ENCODE measurements at places on chromosomes 6 and 20.

- no peak for DNase-seq
Observed at GRCh38 chr6:43376551-43376981, 7.1 kb upstream of the ZNF318 start.

GRCh38 chr20:40632346-40632976 is 56.6 kb downstream of the MAFB start:
- DNase-seq, result no peak

GRCh38 chr6:49121970-49122369 is 341.1 kb downstream of the MMUT start:
- DNase-seq, result no peak

DNA sequence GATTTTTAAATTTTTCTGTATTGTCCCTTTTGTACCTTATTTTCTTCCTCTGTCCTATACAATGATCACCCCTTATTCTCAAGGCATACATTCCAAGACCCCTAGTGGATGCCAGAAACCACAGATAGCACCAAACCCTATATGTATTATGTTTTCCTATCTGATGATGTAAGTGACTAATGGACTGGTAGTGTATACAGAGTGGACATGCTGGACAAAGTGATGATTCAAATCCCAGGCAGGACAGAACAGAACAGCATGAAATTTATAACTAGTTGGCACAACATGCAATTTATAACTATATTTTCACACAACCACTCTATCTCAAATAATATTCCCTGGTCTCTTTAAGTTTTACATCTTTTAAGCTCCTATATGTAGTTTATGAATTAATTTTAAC is 205.6 kb upstream of the FLRT3 start:
- no peak for DNase-seq

DNA sequence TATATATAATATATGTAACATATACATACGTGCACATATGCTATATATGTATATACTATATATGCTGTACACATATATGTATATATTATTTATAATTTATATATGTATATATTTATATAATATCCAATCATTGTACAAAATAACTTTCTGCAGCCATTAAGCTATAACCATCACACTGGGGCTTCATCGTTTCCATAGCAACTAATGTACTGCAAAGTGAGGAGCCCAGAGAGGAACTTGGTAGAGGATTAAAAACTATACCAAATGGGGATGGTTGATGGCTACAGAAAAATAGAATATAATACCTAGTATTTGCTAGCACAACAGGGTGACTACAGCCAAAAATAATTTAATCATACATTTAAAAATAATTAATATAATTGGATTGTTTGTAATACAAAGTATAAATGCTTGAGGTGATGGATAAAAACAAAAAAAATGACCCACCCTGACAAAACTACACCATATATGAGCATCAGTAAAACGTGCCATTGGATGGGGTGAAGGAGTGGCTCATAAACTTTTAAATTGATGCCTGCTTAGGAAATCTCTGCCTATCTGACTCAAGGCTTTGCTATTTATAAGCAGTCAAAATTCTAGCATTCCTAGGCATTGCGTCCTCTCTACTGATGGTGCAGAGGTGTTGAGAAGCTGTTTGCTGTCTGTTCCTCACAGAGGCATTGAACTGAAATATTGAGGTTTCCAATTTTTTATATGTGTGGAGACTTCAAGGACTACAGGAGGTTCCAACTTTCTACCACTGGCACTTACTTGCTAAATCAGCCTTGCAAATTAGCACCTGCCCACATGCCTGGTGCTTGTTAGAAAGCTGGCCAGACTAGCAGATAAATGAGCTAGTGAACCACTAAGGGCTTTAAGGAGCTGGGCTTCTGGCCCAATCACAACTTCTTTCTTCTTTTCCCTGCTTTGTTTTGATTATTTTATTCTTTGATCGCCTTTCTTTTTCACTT is 190.1 kb downstream of the SCP2D1 start:
- DNase-seq, result no peak

GRCh38 chr20:21505161-21505809 is 8.6 kb downstream of the NKX2-2 start:
- no peak for DNase-seq

- no peak for DNase-seq
Observed at GRCh38 chr6:150452428-150453243, 83.8 kb downstream of the IYD start.

DNA sequence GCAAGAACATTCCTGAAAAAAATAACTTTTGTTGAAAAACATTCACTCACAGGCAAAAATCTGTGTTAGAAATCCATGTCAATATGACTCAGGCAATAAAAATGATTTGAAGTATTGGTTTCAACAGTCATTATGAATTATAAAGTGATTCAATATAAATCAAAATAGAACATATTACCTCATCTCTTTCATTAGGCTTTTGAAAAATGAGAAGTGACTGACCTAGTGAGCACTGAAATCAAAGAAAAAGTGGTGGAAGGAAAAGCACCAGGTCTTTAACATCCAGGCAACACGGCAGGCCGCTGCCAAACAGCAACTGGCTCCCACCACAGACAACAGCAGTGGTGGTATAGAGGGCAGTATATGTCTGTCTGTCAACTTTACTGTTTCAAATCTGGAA is 68.9 kb downstream of the MAN1A1 start:
- DNase-seq, result no peak

All from BJ (cell line).